Pons (tissue), 1 donor: ENCODE measurements at places on chromosomes 16 and 17.

GRCh38 chr17:69523244-69523861, 108.9 kb downstream of the MAP2K6 start:
- DNase-seq: peak; percentile 92

GRCh38 chr16:30830072-30830417, 43.0 kb upstream of the ZNF629 start:
- no peak for DNase-seq

- no peak for DNase-seq
These were observed 16.1 kb upstream of the CRK start for GRCh38 chr17:1471911-1472821.

DNA sequence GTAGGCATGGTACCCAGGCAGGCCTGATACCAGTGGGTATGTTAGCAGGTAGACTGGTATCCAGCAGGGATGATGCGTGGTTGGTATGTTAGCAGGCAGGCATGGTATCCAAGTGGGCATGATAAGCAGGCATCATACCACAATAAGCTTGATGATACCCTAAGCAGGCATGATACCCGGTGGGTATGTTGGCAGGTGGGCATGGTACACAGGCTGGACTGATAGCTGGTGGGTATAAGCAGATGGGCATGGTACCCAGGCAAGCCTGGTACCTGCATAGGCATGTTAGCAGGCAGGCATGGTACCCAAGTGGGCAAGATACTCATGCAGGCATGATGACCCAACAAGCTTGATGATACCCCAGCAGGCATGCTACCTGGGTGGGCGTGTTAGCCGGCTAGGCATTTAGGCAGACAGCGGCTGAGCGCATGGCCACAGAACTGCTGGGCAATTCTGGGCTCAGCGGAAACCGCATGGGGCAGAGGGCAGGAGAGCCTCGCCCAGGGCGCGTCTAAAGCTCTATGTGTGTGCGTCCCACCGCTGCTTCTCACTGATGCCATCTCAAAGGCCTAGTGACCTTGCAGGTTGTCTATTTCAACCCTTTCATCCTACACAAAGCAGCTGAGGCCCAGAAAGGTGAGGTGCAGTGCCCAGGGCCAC, 2.3 kb downstream of the SGSH start:
- no peak for DNase-seq

- no peak for DNase-seq
These were observed 55.4 kb upstream of the DOC2B start for GRCh38 chr17:236641-237405.

GRCh38 chr17:17792037-17792550, 44.7 kb downstream of the SREBF1 start:
- DNase-seq: no peak

- no peak for DNase-seq
These were observed 314.3 kb upstream of the DYNLRB2 start for GRCh38 chr16:80226499-80226898.

DNA sequence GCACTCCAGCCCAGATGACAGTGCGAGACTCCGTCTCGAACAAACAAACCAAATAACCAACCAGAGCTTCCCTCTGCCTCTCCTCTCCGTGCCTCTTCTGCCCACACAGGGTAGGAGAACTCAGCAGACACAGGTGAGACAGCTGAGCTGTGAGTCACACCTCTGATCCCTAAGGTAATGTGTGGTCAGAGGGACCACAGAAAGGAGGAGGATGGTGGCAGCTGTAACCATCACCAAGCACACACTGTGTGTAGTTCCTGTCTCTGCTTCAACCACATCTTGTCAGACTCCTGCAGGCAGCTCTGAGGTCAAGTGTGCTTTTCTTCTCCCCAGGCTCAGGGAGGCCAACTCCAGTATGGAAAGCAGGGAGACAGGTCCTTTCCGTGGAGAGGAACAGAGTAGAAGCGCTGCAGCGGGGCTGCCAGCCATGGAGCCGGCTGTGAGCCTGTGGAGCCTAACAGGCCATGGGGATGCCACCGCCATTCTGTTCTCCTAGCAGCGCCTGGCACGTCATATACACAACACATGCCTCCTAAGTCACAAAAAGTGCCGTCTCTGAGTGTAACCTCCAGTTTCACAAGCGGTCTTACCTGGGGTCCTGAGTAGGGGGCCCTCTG, 7.1 kb downstream of the NUDT16L1 start:
- no peak for DNase-seq

GRCh38 chr16:89711601-89712273, 9.0 kb downstream of the VPS9D1 start:
- no peak for DNase-seq

DNA sequence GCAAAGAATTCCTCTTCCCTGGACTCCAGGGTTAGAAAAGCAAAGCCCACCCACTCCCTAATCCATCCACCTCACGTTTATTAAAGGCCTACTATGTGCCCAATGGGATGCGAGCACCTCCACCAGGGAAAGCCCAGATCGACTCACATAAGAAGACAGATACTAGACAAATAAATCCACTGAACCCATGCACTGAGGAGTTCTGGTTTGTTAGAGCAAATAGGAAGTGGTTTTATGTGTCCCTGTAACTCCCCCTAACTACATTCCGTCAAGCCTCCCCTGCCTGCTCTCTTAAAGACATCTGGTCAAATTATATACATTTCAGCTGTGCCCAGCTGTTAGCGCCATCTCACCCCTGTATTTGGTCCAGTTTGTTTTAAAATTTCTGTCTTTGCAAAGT, 218.5 kb upstream of the RPL38 start:
- DNase-seq: no peak

DNA sequence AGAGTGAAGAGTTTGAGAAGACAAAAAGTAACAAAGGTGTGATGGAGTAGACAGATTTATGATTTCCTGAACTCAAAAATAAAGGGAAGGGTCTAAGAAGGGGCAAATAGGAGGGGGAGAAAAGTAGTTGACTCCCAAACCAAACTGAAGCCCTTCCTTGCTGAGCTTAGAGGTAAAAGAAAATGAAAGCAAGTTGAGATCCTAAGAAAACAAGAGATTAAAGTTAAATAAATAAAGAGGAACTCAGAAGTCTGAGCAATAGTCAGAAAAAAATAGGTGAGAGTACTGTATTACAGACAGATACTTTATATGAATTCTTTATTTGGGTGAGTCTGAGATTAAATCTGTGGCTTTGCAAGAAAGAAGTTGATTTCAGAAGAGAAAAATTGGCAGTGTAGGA, 3.3 kb upstream of the PSMD12 start:
- no peak for DNase-seq

- no peak for DNase-seq
These were observed 224.2 kb downstream of the PARN start for GRCh38 chr16:14405611-14406537.
